ENCODE measurements at places on chromosomes 6 and 20.

DNA sequence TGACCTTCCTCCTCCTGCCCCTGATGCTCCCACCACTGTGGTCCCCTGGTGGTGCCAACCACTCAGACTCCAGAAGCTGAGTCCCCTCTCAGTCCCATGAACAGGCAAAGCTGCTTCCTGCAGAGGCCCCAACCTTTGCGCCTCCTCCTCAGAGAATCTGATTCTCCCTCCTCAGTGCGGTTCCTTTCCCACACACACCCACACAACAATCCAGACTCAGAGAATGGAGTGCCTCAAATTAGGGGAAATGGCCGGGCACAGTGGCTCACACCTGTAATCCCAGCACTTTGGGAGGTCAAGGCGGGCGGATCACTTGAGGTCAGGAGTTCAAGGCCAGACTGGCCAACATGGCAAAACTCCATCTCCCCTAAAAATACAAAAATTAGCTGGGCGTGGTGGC, 23.0 kb downstream of the RIPOR3 start:
- no peak overlapping the region for H3K4me3 ChIP-seq
- H3K27me3 ChIP-seq, result peaks cover 10% of the 10 kb centered on the region
- H3K27ac ChIP-seq, result no peak overlapping the region
- DNase-seq, result no peak

GRCh38 chr6:105753207-105753606, 332.9 kb upstream of the PRDM1 start:
- H3K27me3 ChIP-seq, result peaks cover 27% of the 10 kb centered on the region
- no peak overlapping the region for H3K4me3 ChIP-seq
- no peak for DNase-seq
- H3K36me3 ChIP-seq, result no peaks in the 10 kb centered on the region
- H3K27ac ChIP-seq, result no peak overlapping the region

DNA sequence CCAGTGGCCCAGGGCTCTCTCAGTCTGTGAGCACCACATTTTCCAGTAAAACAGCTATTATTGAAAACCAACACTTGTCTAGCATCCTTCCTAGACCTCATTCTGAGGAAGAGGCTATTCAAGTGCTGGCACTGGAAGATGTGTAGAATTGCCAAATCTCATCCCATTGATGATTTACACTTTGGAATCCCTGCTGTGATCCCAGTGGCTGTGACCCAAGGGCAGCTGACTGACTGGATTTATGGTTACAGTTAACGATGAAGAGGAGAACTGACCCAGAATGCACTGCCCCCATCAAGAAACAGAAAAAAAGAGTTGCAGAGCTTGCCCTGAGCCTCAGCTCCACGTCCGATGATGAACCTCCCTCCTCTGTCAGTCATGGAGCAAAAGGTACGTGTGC, 2.4 kb downstream of the CMTR1 start:
- DNase-seq, result no peak
- no peaks in the 10 kb centered on the region for H3K27me3 ChIP-seq
- peaks cover 27% of the 10 kb centered on the region for H3K4me1 ChIP-seq
- H3K36me3 ChIP-seq, result peaks cover 8% of the 10 kb centered on the region
- no peak overlapping the region for H3K27ac ChIP-seq

DNA sequence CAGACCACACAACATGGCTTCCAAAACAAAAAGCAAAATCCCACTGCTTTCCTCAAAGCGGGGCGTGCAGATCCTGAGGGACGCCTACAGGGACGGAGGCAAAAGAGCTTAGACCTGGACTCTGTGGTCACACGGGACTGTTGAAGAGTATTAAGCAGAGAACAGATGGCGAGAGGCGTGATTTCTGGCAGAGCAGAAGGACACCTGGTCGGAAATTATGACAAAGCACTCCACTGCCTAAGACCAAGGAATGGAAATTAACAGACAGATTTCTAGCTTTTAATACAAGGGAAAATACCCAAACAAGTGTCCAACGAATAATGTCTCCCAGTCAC, 15.4 kb downstream of the CST7 start:
- H3K4me1 ChIP-seq, result no peaks in the 10 kb centered on the region
- peaks cover 37% of the 10 kb centered on the region for H3K36me3 ChIP-seq
- peak overlapping the region; percentile 65 for H3K27ac ChIP-seq

GRCh38 chr6:155528982-155529453, 73.4 kb upstream of the NOX3 start:
- H3K4me3 ChIP-seq, result no peak overlapping the region
- no peaks in the 10 kb centered on the region for H3K36me3 ChIP-seq
- no peaks in the 10 kb centered on the region for H3K27me3 ChIP-seq
- peak overlapping the region; percentile 57 for H3K27ac ChIP-seq

GRCh38 chr6:38092964-38093363, 273.4 kb downstream of the ZFAND3 start:
- H3K4me1 ChIP-seq, result peaks cover 24% of the 10 kb centered on the region
- peaks cover 11% of the 10 kb centered on the region for H3K36me3 ChIP-seq
- no peak overlapping the region for H3K4me3 ChIP-seq
- H3K27ac ChIP-seq, result no peak overlapping the region

- H3K4me3 ChIP-seq, result no peak overlapping the region
- H3K27ac ChIP-seq, result no peak overlapping the region
- H3K36me3 ChIP-seq, result no peaks in the 10 kb centered on the region
- DNase-seq, result no peak
- peaks cover 13% of the 10 kb centered on the region for H3K27me3 ChIP-seq
These were observed 185.2 kb downstream of the ALDH8A1 start for GRCh38 chr6:134764741-134765140.

- no peak overlapping the region for H3K4me3 ChIP-seq
- peaks cover 52% of the 10 kb centered on the region for H3K4me1 ChIP-seq
- H3K27me3 ChIP-seq, result no peaks in the 10 kb centered on the region
- peak overlapping the region; percentile 12 for H3K27ac ChIP-seq
- peaks cover 19% of the 10 kb centered on the region for H3K36me3 ChIP-seq
These were observed 3.4 kb downstream of the RPS12 start for GRCh38 chr6:132817554-132818403.

- peaks cover 8% of the 10 kb centered on the region for H3K27me3 ChIP-seq
- H3K4me3 ChIP-seq, result no peak overlapping the region
- DNase-seq, result no peak
- no peaks in the 10 kb centered on the region for H3K36me3 ChIP-seq
- no peak overlapping the region for H3K27ac ChIP-seq
These were observed 67.2 kb upstream of the TNFRSF21 start for GRCh38 chr6:47376930-47377329.

GRCh38 chr20:15976047-15976736, 597.1 kb downstream of the KIF16B start:
- peaks cover 40% of the 10 kb centered on the region for H3K36me3 ChIP-seq
- H3K4me1 ChIP-seq, result peaks cover 44% of the 10 kb centered on the region
- H3K4me3 ChIP-seq, result no peak overlapping the region
- H3K27me3 ChIP-seq, result no peaks in the 10 kb centered on the region
- no peak for DNase-seq

DNA sequence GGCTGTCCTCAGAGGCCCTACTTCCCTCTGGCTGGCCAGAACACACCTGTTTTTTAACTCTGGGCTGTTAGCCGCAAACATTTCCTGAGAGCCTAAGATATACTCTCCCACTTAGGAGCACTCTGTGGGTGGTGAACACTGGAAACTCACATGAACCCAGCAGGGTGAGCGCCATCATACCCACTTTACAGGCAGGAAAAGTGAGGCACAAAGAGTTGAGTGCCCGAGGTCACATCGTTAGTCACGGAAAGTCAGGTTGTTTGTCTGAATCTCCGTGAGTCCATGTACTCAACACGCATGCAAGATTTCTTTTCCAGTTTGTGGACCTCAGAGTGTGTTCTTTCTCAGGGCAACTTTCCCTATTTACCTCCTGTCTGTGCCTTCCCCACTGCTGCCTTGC, 1.9 kb downstream of the BAK1 start:
- H3K4me1 ChIP-seq, result peaks cover 30% of the 10 kb centered on the region
- no peaks in the 10 kb centered on the region for H3K27me3 ChIP-seq
- H3K4me3 ChIP-seq, result peak overlapping the region; percentile 84

DNA sequence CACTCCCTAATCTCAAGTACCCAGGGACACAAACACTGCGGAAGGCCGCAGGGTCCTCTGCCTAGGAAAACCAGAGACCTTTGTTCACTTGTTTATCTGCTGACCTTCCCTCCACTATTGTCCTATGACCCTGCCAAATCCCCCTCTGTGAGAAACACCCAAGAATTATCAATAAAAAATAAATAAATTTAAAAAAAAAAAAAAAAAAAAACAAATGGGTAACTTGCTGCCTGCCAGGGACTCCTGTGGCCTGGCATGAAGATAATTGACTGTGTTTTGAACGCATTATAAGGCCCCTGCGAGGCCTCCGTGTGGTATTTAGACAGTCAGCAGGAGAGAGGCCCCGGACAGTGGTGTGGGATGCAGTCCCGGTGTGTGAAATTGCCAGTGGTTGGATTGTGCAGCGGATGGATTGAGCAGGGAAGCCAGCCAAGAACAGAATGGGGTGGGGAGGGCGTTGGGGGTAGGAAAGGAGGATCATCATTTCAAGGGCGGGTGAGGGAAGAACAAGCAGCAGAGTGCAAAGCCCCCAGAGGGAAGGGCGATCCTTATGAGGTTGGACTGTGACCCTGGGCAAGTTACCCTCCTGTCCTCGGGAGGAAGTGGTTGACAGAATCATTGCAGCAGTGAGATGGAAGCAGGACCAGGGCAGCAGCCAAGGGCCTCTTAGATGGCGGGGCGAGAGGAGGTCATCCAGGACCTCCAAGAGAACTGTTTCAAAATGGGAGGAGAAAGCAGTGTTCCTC, 43.3 kb downstream of the PPARD start:
- no peak for DNase-seq
- no peak overlapping the region for H3K27ac ChIP-seq
- no peaks in the 10 kb centered on the region for H3K27me3 ChIP-seq
- no peak overlapping the region for H3K4me3 ChIP-seq
- H3K4me1 ChIP-seq, result peaks cover 31% of the 10 kb centered on the region

DNA sequence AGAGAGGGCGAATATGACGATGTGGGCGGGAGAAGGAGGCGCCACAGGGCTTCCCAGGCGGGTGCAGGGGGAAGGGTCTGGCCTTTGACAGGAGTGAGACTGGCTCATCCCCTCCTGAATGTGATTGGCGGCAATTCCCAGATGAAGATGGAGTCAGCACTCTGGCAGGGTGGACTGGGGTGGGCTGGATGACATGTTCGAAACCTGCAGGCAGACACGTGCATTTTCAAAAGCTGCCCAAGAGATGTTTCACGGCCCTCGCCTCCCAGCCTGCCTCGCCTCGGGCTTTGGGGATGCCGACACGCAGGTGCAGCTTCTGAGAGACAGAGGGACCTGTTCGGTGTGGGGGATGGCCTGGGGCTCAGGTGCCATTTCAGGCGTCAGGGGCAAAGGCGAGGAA, 66.8 kb upstream of the AFDN start:
- H3K4me1 ChIP-seq, result no peaks in the 10 kb centered on the region
- H3K36me3 ChIP-seq, result no peaks in the 10 kb centered on the region
- no peak for DNase-seq
- no peak overlapping the region for H3K4me3 ChIP-seq

GRCh38 chr20:20454850-20455627, 87.1 kb downstream of the INSM1 start:
- H3K36me3 ChIP-seq, result peaks cover 7% of the 10 kb centered on the region
- no peaks in the 10 kb centered on the region for H3K27me3 ChIP-seq
- no peak overlapping the region for H3K27ac ChIP-seq
- peaks cover 16% of the 10 kb centered on the region for H3K4me1 ChIP-seq
- DNase-seq, result no peak

- H3K4me3 ChIP-seq, result no peak overlapping the region
- H3K27me3 ChIP-seq, result no peaks in the 10 kb centered on the region
- H3K4me1 ChIP-seq, result no peaks in the 10 kb centered on the region
- H3K36me3 ChIP-seq, result no peaks in the 10 kb centered on the region
- no peak overlapping the region for H3K27ac ChIP-seq
These were observed 146.0 kb upstream of the BEND6 start for GRCh38 chr6:56808871-56809359.

DNA sequence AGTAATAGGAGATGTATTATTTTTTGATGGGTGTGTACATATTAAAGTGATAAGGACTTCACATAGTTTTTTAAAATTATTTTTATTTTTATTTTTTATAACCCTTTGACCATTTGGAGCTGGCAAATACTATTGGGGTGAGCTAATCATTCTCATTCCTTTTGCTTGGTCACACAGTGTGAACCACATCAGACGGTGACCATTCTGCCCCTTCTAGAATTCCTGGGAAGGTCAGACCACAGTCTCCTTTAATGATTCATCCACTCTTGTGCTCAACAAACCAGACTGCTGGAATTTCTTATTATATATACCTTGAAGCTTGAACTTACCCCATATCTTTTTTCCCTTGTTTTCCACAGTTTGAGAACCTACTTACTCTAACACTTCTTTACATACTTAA, 23.9 kb upstream of the PRL start:
- no peaks in the 10 kb centered on the region for H3K4me1 ChIP-seq
- DNase-seq, result no peak
- H3K36me3 ChIP-seq, result no peaks in the 10 kb centered on the region
- H3K4me3 ChIP-seq, result no peak overlapping the region
- no peak overlapping the region for H3K27ac ChIP-seq

DNA sequence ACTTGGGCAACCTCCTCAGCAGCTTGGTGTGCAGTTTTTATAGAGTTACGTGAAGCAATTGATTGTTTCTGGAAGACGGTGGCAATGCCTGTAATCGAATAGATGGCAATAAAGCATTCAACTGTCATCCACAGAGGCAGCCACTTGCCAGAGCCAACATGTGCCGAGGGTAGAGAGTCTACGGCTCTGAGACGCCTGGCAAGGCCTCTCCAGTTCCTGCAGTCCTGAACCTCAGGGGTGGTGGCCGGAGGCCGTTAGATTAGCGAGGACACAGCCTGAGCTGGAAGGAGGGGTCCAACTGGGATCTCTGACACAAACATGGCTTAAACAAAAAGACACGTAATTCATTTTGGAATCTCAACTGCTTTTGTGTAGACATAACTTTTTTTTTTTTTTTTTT, 775 bp upstream of the TTLL2 start:
- H3K4me3 ChIP-seq, result no peak overlapping the region
- no peak overlapping the region for H3K27ac ChIP-seq
- H3K4me1 ChIP-seq, result peaks cover 2% of the 10 kb centered on the region
- DNase-seq, result no peak
- peaks cover 29% of the 10 kb centered on the region for H3K27me3 ChIP-seq
- no peaks in the 10 kb centered on the region for H3K36me3 ChIP-seq

DNA sequence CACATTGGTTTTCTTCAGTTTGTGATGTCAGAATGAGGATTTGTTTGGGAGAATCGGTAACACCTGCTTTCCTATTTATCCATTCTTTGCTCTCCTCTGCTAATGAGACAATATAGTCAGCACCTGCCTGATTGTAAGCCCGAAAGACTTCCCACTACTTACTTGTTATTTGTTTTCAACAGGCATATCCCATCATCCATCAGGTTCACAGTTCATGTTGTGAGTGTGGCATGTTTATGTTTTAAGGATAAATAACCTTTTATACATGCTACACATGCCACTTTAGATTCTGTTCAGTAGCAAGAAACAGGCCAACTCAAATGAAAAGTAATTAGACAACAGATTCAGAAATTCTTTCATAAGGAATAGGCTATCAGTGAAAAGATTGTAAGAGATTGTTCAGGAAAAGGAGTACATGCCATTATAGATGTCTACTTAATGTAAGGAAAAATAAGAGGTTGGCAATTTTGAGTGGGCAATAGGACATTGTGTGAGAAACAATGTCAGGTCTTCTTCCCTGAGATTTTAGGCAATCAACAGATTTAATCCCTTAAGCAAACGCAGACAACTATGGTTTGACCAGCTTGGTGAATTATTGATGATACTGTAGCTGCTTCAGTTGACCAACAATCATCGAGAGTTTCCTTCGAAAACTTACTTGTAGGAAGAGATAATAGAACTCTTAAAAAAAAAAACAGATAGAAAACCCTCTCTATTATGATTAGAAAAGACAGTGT, 7.9 kb upstream of the GPRC6A start:
- H3K27me3 ChIP-seq, result peaks cover 22% of the 10 kb centered on the region
- DNase-seq, result no peak
- no peaks in the 10 kb centered on the region for H3K4me1 ChIP-seq
- H3K36me3 ChIP-seq, result no peaks in the 10 kb centered on the region
- H3K27ac ChIP-seq, result no peak overlapping the region

All from naive B cell (primary cell).